ENCODE measurements at places on chromosomes 3 and 15. TPM values are rescaled to one million over a fixed set of nuclear protein-coding genes. Genes with fewer than 3 reads are reported as not detected.

The NOP10 gene
- 249 TPM for total RNA-seq

- no peak for DNase-seq
- H3K4me3 ChIP-seq = no peak overlapping the region
- H3K4me1 ChIP-seq = no peaks in the 10 kb centered on the region
- no peak overlapping the region for H3K27ac ChIP-seq
- H3K36me3 ChIP-seq = no peaks in the 10 kb centered on the region
Observed at GRCh38 chr3:118636841-118637240, 397.8 kb downstream of the IGSF11 start.

The FOXB1 gene
- total RNA-seq = 1.2 TPM

GRCh38 chr3:168165390-168166269 lies 69.9 kb upstream of the GOLIM4 start:
- peaks cover 3% of the 10 kb centered on the region for H3K4me1 ChIP-seq
- H3K4me3 ChIP-seq = peak overlapping the region; percentile 15
- H3K36me3 ChIP-seq = no peaks in the 10 kb centered on the region
- H3K27ac ChIP-seq = no peak overlapping the region

GRCh38 chr15:90529011-90529370 lies 732 bp upstream of the CRTC3 start:
- peak overlapping the region; percentile 71 for H3K4me3 ChIP-seq
- H3K27me3 ChIP-seq = no peaks in the 10 kb centered on the region
- peaks cover 45% of the 10 kb centered on the region for H3K4me1 ChIP-seq
- H3K27ac ChIP-seq = peak overlapping the region; percentile 79
- H3K36me3 ChIP-seq = peaks cover 16% of the 10 kb centered on the region
- DNase-seq = no peak

DNA sequence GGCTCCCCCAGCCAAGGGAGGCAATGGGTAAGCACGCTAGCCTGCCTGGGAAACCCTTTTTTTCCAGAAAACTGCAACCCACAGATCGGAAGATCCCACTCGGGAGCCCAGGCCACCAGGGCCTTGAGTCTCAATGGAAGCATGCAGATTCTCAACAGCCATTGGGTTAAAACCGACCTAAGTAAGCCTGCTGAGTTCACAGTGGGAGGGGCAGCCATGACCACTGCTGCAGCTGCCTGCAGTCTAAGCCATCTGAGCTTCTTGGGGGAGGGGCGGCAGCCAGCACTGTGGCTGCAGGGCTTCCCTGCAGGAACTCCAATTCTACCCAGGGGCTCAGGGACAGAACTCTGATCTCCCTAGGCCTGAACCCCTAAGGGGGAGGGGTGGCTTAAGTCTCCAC lies 82.0 kb downstream of the DPPA2 start:
- no peak overlapping the region for H3K4me3 ChIP-seq
- no peak overlapping the region for H3K27ac ChIP-seq
- H3K4me1 ChIP-seq = no peaks in the 10 kb centered on the region
- no peak for DNase-seq
- H3K36me3 ChIP-seq = no peaks in the 10 kb centered on the region
- no peaks in the 10 kb centered on the region for H3K27me3 ChIP-seq

GRCh38 chr15:89406940-89407607 lies 72.5 kb upstream of the POLG start:
- peaks cover 96% of the 10 kb centered on the region for H3K27me3 ChIP-seq
- no peak for DNase-seq
- H3K4me1 ChIP-seq = peaks cover 43% of the 10 kb centered on the region
- no peak overlapping the region for H3K27ac ChIP-seq
- H3K4me3 ChIP-seq = no peak overlapping the region
- H3K36me3 ChIP-seq = no peaks in the 10 kb centered on the region

DNA sequence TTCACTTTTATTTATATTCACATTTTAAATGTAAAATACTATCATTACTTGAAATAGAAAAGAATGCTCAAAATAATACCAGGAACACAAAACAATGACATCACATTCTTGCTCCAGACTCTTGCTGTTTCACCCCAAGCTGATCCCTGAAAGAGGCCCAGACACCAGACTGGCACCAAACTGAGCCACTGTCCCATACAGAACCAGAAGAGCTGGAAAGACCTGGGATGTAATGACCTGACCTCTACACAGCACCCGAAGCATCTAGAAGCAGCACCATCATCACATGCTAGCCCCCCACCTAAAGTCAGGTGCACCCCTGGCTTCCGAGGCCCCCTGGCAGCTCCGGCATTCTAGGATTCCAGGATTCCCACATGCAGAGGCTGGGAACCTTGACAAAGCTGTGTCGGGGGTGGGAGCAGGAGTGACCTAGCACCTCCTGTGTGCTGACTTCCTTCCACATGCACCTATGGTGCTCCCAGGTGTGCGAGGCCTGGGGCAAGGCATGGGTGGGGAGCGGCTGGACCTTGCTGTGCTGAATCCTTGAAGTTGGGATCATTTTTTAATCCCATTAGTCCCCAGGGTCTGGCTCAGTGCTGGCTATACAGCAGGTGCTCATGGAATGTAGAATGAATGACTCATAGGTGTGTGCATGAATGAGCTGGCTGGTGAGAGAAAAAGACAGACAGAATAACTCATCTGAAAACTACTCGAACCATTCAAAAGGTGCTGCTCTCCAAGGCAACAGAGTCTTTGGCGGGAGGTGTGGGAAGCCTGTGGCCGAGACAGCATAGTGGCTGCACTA lies 144.7 kb upstream of the IQSEC1 start:
- no peaks in the 10 kb centered on the region for H3K36me3 ChIP-seq
- no peak for DNase-seq

- peaks cover 13% of the 10 kb centered on the region for H3K27me3 ChIP-seq
- no peak overlapping the region for H3K27ac ChIP-seq
- no peak for DNase-seq
Observed at GRCh38 chr3:156303001-156303707, 182.8 kb downstream of the KCNAB1 start.

The CRABP1 gene
- not detected for total RNA-seq

GRCh38 chr3:107899990-107900651 lies 190.7 kb downstream of the CD47 start:
- peaks cover under 1% of the 10 kb centered on the region for H3K4me1 ChIP-seq
- no peak overlapping the region for H3K27ac ChIP-seq
- no peaks in the 10 kb centered on the region for H3K36me3 ChIP-seq
- DNase-seq = no peak
- no peak overlapping the region for H3K4me3 ChIP-seq

The ISLR2 gene
- 0.20 TPM for total RNA-seq

The NFKBIZ gene
- total RNA-seq = 65.1 TPM
